Activated T-cell treated with anti-CD3 and anti-CD28 coated beads for 24 hours (primary cell): ENCODE measurements at places on chromosomes 5 and 9.

- no peak for DNase-seq
Observed at GRCh38 chr5:65248896-65249295, 232.8 kb downstream of the ADAMTS6 start.

DNA sequence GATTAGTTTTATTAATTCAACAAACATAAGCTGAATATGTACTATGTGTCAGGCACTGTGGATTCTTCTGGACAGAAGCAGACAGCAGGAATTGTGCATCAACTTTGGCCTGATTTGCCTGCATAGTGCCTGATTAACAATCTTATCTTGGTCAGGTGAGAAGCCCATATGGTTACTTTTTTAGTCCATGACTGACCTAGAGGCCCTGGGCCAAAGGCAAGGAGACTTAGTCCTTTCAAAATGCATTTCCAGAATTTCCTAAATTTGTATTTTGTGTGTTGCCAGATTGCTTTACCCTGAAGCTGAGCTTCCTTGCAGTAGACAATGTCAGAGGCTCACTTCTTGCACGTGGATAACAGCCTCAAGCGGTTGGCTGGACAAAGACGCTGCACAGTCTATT is 286.7 kb downstream of the SPOCK1 start:
- DNase-seq = no peak

GRCh38 chr9:20620650-20621470 is 1.4 kb downstream of the MLLT3 start:
- DNase-seq = peak; percentile 39

- no peak for DNase-seq
Observed at GRCh38 chr9:121779381-121780117, 128.1 kb downstream of the DAB2IP start.

GRCh38 chr5:55036477-55036876 is 12.4 kb downstream of the GZMK start:
- DNase-seq = no peak

GRCh38 chr9:97474372-97474925 is 27.0 kb upstream of the TMOD1 start:
- no peak for DNase-seq

DNA sequence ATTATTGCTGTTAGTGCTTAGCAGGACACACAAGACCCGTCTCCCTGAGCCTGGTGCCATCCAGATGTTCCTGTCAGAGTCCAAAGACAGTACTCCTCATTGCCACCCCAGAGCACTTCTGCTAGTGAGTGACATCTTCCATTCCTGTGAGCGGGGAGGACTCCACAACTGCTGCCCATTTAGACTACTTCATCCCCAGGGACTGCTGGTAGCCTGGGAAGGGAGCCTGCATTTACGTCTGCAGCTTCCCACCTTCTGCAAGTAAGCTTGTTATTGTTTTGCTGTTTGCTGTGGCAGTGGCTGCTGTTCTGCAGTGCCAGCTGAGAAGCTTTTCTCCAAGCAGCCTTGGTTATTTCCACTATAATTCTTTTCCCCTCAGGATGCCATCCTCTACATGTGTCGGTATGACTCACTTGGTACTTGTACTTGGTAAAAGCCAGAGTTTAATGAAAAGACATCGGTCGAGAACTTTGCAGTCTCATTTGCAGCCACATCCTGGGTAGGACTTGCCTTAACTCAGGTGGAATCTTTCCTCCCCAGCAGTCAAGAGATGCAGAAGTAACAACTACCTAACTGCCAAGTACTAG is 10.6 kb upstream of the MAP1B start:
- DNase-seq = no peak

DNA sequence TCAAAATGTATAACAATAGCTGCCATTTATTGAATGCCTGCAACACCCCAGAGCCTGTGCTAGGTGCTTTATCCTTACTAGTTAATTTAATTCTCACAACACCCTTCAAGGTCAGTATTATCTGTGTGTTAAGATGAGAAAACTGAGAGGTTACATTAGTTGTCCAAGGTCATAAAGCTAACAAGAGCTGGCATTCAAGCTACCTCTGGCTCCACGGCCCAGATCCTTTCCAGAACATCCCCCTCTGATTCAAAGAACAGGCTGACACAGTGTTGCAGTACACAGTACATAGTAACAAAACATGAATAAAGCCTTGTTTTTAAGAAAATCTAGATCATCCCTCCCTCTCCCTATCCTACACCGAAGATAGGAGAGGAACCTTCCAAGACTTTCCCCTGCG is 9.4 kb upstream of the FRMPD1 start:
- no peak for DNase-seq

GRCh38 chr9:279674-280073 is 65.0 kb downstream of the DOCK8 start:
- no peak for DNase-seq

DNA sequence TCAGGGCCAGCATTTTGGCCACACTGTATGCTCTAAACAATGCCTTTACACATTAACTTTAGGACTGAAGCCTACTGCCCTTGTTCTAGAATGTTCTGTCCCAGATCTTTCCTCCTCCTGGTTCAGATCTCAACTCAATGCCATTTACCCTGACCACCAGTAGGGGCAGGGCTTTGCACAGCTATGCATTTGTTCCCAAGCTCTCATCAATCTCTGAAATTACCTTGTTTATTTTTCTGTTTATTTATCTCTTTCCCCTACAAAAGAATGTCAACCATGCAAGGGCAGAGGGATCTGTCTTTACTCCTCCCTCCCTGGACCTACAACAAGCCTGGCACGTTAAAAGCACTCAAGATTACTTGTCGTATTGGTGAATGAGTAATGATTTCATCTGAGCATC is 612.9 kb downstream of the BNC2 start:
- no peak for DNase-seq

DNA sequence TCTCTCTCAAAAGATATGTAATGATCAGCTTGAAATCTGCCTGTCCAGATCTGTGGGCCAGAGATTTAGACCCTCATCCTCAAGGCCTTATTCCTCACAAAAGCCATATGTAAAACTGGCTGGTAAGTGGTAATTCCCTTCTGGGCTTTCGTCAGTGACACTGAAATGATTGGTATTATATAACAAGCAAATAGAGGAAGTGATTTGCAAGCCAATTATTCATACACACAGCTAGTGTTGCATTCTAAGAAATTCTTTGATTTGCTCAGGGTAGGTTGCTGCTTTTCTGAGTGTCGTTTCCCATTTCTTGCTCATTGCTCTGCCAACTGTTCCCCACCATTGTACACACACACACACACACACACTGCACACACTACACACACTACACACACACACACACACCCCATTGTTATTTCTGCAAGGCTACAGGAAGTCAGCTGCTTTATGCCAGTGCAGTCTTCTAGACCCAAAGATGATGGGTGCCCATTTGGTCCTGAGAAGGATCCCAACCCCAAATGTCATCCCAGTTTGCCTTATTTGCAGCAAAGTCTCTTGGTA is 76.8 kb downstream of the PRLR start:
- no peak for DNase-seq
